Vagina (tissue), 2 donors: ENCODE measurements at places on chromosomes 3 and 15.

DNA sequence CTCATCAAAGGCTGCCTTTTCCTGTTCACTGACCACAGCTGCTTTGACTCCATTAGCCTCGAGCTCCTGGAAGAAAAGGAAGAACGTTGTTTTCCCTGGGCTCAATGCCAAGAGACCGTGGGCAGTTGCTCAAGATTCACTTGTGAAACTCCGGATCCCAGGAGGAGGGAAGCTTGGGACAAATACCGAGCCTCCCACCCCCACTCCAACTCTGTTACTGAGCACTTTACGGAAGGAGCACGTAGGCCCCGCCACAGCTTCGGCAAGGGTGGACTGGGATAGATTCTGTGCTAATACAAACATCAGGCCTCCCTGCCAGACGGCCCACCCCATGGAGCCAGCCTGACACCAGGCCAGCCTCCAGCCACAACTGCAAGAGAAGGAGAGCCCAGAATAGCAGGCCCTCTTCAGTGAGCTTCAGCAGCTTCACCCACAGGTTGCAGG, 10.8 kb upstream of the FANCD2 start:
- no peak for DNase-seq

DNA sequence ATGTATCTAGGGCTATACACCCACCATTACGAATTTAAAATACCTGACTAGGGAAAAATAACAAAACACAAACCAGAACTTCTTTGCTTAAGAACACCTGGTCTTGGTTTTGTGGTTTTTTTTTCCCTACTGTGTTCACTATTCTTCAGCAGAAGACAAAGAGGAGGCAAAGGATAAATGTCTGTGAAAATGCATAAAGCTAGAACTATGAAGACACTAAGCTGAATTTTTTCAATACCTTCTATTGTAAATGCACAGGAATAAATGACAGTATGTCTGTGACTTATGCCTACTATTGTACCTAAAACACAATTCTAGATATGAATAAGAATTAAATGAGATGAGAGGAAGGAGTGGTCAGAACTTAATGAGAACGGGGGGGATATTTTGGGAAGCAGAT, 86.9 kb downstream of the TBL1XR1 start:
- no peak for DNase-seq

DNA sequence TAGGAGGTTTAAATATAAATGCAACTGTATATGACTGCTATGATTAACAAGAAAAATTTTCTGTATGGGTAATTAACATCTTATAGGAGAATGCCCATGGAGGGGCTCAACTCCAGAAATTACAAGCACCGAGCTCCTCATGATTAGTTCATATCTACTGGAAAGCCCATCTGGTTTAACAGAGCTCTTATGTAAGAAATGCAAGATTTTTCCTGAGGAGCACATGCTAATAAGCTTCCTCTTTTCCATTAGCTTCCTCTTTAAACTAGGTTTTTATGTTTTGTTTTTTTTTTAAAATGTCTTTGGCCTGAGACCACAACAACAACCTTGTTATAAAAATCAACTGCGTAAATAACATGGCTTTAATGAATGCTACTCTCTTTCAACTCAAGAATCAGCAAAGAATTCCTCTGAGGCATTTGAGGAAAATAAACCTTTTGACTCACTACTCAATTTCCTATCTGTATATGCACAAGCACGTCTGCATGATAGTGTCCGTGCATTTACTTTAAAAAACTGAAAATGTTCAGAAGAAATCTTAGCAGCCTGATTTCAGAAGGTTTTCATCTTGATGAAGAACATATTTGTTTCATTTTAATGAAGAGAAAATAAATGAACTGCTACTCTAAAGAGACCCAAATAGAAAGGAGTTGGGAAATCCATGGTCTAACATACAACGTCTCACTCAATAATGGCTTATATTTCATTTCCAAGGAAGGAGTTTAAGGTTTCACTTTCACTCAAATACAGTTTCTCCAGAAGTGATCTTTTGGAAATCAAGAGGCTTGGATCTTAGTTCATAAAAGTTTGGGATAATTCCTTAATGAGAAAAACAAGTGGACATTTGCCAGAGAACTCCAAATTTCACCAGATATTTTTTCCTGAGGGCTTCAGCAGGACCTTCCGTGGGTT, 180.8 kb downstream of the KCNAB1 start:
- no peak for DNase-seq

- DNase-seq, result no peak
These were observed 874.1 kb downstream of the ZPLD1 start for GRCh38 chr3:103308921-103309320.

DNA sequence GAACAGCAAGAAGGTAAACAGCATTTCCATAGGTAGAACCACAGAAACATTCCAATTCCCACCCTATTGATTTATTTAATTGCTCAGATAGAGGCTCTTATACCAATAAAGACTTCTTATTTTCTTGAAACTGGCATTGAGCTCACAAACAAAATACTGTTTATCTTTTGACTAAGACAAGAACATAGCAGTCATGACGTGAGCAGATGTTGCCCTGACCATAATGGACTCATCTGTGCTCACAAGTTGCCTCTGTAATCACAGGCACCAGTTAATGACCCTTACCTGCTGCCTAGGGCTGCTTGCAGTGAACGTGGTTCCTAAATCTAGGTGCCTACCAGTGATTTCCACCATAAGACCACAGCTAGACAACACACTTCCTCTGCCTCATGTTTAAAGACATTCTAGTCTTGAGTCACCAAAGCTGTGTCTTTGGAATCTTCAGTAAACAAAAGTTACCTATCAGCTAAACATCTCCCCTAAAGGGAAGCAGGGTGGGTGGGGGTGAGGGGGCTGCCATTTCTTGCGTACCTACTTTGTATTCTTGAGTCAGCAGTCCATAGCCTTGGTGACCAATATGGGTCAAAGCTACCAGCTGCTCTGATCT, 2.1 kb downstream of the FYCO1 start:
- no peak for DNase-seq

- no peak for DNase-seq
These were observed 9.2 kb downstream of the EIF3J start for GRCh38 chr15:44545913-44546802.

- no peak for DNase-seq
These were observed 252.9 kb upstream of the CBLB start for GRCh38 chr3:106121491-106122289.

DNA sequence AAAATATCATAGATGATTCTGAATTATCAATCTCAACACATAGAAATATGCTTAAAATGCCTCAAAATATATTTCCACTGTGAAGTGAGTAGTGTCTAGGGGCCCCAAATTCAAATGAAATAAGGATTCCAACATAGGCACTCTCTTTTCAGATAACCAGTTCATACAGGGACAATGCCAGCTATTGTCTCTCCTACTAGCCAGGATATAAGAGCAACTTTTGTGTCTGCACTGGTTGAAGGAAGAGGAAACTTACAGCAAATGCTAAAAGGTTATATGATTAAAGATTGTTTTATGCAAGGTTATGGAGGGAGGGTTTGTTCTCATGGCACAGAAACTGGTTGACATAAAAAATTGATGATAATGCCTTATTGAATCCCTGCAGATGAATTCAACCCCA, 579.4 kb upstream of the ALCAM start:
- no peak for DNase-seq

- DNase-seq, result no peak
These were observed 192.0 kb upstream of the TPRG1 start for GRCh38 chr3:188979669-188980310.

- DNase-seq, result no peak
These were observed 22.3 kb downstream of the PLXNB1 start for GRCh38 chr3:48407542-48408099.

DNA sequence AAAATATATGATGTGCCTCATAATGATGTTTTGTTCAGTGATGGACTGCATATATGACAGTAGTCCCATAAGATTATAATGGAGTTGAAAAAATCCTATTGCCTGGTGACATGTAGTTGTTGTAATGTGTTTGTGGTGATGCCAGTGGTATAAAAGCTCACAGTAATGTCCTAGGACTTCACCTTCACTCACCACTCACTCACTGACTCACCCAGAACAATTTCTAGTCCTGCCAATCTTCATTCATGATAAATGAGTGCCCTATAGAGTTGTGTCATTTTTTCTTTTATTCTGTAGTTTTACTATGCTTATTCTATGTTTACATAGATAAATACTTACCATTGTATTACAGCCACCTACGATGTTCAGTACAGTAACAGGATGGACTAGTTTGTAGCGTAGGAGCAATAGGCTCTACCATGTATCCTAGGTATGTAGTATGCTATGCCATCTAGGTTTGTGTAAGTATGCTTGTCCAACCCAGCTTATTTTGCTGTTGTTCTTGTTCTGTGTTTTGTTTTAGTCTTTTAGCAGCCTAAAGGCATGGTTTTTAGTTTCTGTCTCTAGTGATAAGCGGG, 88.5 kb upstream of the LRRFIP2 start:
- no peak for DNase-seq

GRCh38 chr3:161284989-161285388, 63.9 kb downstream of the NMD3 start:
- DNase-seq, result no peak

GRCh38 chr3:171936191-171936841, 93.2 kb downstream of the TMEM212 start:
- DNase-seq, result no peak

GRCh38 chr3:46284981-46285683, 42.9 kb downstream of the CCR3 start:
- DNase-seq, result no peak

DNA sequence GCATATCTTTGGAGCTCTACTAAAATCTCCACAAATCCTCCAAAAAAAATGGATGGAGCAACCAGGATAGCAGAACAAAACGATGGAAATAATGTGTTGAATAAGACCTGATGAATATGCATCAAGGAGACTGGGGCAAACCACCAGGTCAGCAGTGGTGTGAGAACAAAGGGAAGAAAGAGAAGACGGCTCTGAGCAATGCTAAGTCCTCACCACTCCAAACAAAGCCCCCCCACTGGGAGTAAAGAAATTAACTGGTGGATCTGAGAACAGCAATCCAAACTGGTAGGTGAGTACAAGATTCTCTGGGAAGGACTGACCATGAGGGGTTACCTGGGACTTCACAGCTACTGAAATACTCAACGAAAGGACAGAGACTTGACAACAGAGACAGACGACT, 977.3 kb downstream of the TBL1XR1 start:
- DNase-seq, result no peak

GRCh38 chr3:132033471-132033870, 1.3 kb downstream of the CPNE4 start:
- DNase-seq, result no peak

- DNase-seq, result no peak
These were observed 2.8 kb downstream of the CYB561D2 start for GRCh38 chr3:50353245-50354004.

DNA sequence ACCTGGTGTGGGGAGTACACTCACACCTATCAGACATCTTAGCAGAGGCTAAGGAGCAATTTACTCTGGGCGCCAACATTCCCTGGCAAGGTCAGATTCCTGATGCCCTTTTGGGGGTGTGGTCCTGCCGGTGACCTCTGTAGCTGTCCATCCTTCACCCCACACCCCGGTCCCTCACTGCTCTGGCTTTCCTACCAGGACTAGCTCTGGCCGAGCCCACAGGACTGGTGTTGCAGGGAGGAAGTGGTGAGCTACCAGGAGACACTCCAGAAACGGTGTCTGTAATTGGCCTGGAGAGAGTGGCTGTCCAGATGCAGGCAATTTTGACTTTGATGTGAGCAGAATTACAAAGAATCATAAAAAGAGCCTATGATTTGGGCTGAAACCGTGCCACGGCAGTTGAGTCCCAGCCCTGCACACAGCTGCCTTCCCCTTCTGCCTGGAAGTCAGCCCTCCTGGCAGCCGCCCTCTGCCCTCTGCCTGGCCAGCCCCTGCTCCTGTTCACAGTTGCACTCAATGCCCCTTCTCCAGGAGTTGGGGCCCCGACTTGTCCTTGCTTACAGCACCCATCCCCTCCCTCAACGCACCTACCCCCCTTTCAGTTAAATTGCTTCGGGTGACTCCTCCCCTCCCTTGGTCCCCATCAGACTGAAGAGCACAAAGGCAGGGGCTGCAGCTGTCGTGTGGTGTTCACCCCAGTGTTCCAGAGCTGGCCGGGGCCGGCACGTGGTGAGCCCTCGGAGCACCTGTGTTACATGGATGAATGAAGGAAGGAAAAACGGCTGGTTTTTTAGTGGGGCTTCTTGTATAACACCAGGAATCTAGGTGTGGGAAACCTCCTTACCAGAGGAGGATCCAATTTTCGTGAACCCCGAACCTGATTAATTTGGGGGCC, 80.2 kb upstream of the TPM1 start:
- no peak for DNase-seq
